Stimulated activated CD4-positive, alpha-beta T cell treated with anti-CD3 and anti-CD28 coated beads, Interleukin-4, amount 100 ng/mL, for 4 hours (primary cell): ENCODE measurements at places on chromosomes 13 and 19.

GRCh38 chr13:73338389-73338788 is 279.6 kb downstream of the KLF5 start:
- no peak for DNase-seq

DNA sequence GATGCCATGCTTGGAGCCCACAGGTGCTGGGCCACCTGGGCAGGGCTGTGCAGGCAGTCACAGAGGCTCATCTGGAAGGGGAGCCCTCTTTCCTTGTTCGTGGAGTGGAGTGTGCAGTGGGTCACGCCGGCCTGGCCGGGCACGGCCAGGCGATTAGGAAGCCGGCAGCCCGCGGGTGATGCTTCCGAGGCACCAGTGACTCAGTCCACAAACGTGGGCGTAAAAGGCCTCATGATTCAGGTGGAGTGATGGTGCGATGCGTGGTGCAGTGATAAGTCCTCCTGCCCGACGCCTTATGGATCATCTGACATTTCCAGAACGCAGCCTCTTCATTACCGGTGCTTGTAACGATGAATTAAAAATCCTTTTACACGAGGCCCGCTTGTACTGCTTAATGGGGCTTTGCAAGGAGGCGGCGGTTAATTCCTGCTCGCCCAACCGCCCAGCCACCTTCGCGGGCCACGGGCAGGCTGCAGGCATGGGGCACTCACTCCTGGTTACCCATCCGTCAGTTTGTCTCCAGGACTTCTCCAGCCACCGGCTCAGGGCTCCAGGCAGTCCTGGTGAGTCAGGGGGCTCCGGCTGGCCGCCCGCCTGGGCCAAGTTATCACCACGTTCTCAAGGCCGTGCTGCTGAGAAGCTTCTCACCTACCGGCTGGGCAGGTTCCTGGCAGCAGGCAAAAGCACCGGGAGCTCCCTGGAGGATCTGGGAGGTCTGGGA is 172.4 kb downstream of the KDM4B start:
- DNase-seq, result no peak

GRCh38 chr19:14775869-14776586 is 2.3 kb downstream of the ADGRE2 start:
- no peak for DNase-seq

- no peak for DNase-seq
Measured at GRCh38 chr13:43054803-43055802, 31.7 kb downstream of the DNAJC15 start.

DNA sequence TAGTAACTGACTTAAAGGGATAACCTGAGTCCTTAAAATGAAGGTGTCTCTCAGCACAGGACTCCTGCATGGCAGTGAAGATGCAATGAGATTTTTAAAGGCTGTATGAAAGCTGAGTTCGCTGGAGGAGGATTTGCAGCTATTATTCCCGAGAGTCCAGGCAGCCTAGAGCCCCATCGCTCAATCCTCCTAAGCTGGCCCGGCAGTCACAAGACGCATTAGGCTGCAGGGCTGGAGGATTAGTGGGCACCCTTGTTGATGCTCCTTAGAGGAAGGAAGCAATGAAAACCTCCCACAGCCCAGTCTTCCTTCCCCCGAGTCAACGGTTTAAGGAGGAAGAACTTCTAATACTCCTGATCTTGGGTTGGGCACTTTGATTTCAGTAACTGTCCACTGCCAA is 239.5 kb downstream of the EFNB2 start:
- DNase-seq, result no peak

GRCh38 chr19:54172471-54173358 is at the start of gene TMC4:
Gene TMC4, minus strand, starts transcription at chr19:54173160. Its CDS starts 43 bp downstream, at chr19:54173117.
- DNase-seq, result no peak

- no peak for DNase-seq
Measured at GRCh38 chr13:50459658-50460057, 383.8 kb downstream of the DLEU7 start.

DNA sequence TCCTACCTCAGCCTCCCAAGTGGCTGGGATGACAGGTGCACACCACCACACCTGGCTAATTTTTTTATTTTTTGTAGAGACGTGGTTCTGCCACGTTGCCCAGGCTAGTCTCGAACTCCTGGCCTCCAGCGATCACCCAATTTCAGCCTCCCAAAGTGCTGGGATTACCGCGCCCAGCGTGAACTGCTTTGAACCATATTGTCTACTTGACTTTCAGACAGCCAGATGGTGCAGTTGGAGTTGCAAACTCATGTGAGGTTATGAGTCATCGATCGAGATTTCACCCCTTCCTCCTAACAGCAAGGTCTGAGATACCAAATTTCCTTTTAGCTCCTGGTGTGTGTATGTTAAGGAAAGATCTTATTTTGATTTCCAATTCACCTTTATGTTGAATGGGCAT is 2.7 kb downstream of the SLC27A1 start:
- no peak for DNase-seq

DNA sequence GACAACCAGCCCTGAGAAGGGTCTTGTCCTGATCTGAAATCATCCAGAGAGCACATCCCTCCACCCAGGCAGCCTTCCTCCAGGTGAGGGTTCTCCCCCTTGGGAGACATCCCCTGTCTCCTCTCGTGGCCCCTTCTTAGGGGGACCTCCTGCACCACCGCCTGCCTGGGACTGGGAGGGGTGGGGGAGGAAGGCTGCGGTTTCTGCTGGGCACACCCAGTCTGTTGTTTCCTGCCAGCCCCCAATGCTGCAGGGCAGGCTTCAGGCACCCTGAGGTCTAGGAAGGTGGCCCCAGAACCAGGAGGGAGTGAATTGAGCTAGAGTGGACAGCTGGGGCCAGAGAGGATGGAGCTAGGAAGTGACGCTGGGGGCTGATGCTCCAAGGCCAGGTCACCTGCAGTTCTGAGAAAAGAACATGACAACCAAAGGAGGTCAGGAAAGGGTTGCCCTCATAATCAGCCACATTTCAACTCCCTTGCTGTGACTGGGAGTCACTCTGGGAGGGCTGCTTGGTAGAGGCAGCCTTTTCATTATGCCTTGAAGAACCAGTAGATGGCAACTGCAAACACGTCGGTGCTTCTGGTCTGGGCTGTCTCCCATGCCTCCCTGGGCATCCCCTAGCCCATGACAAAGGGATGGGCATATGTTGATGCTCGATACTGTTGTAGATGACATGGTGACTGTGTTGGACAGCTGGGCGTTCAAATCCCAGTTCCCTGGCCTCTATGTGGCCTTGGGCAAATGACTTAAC is 1.4 kb downstream of the ARHGEF18 start:
- peak; percentile 35 for DNase-seq

DNA sequence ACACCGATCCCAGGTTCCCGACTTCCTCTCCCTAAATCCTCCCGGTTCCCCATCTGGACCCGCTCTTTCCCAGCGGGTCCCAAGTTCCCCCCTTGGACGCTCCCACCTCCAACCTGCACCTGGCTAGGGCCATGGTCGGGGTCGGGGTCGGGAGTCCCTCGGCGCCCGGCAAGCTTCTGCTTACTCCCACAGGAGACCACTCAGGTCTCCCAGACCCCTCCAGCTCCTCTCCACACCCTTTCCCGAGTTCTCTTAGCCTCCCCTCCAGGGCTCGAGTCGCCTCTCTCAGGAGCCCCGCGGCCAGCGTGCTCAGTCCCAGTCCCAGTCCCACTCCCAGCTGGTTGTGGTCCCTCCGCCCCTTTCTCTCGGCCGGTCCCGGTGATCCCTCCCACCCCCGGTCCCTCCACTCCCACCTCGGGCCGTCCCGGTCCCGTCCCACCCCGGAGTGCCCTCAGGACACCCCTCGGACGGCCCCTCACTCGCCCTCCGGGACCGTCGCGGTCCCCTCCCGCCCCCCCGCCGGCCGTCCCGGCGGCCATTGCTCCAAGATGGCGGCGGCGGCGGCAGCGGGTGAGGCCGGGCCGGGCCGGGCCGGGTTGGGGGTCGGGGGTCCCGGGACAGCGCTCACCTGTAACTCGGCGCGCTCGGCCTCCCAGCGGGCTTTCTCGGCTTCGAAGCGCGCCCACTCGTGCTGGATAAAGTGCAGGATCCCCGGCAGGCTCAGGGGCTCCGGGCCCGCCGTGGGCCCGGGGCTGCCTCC is at the start of gene FKRP:
Gene FKRP, plus strand, starts transcription at position 537 of the 760 bp plus-strand sequence. CDS start 9,394 bp downstream, outside the sequence.
- peak; percentile 51 for DNase-seq

- peak; percentile 69 for DNase-seq
Measured at GRCh38 chr19:44447916-44448674, at the start of gene ZNF229. Gene ZNF229, minus strand, starts transcription at chr19:44448472. Its CDS starts 5,625 bp downstream, at chr19:44442847.

DNA sequence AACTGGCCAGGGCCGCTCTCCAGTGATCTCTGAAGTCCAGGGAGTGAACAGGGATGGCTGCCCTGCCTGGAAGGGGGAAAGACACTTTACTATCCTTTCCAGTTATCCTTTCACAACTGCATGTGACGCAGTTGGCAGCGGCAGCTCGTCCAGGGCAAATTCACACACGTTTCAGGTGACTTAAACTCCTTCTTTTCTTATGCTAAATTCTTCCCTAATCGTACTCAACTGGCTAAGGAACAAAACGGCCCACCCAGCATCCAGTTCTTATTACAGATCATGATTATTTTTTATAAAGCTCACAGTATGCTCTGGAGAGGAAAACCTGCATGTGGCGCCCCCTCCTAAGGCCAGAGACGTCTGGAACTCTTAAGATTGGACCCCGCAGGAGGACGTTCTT is 767.1 kb downstream of the UQCRFS1 start:
- DNase-seq, result no peak

DNA sequence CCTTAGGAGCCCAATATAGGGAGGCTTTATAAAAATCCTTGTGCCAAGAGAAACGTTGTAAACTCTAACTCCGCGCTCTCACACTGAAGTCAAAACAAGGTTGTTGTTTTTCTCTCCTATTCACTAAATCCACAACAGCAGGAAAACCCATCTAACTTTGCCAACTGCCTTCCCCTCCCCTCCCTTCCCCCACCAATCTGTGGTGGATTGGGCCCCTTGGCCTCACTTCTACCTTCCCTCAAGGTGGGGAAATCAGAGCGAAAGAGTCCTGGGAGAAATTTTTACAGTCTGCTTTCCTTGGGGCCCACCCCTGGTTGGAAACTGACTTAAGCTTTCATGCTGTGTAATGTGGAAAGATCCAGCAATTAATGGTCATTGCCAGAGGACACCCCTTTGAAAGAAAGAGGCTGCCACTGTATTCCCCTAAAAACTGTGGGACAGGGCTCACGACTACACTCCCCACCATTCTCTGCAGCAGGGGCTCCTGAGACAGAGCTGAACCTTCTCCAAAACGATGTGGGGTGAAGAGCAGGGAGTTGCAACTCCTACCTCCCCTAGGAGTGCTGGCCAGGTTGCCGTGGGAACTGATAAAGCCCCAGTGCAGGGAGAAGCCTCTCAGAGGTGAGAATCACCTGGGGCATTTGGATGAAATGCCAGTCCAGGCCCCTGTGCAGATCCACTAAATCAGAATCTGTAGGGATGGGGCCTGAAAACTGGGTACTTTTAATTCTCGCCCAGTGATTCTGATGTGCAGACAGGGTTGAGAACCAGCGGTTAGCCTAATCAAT is 1.1 kb downstream of the DHRS12 start:
- DNase-seq, result no peak

DNA sequence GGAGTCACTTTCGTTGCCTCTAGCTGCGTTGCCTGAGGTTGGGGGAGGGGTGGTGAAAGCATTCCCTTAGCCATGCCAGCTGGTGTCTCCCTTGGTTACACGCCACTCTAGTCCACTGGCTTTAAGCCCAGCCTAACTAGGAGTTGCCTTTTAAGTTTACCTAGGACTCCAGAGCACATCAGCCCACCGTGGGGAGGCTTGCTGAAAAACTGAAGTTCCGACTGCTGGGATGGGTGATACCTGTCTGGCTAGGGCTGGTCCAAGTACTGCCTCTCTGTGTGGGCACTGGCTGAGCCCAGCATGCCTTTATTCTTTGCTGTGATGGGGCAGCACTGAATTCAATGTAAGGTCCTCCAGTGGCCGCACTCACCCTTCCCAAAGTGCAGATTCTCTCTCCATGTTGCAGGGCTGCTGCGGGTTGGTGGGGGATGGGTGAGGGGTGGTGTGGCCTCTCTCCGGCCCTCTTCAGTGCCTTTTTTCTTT is 11.8 kb upstream of the CEACAM1 start:
- DNase-seq, result no peak

- DNase-seq, result no peak
Measured at GRCh38 chr19:7505288-7505681, 10.6 kb upstream of the ZNF358 start.

DNA sequence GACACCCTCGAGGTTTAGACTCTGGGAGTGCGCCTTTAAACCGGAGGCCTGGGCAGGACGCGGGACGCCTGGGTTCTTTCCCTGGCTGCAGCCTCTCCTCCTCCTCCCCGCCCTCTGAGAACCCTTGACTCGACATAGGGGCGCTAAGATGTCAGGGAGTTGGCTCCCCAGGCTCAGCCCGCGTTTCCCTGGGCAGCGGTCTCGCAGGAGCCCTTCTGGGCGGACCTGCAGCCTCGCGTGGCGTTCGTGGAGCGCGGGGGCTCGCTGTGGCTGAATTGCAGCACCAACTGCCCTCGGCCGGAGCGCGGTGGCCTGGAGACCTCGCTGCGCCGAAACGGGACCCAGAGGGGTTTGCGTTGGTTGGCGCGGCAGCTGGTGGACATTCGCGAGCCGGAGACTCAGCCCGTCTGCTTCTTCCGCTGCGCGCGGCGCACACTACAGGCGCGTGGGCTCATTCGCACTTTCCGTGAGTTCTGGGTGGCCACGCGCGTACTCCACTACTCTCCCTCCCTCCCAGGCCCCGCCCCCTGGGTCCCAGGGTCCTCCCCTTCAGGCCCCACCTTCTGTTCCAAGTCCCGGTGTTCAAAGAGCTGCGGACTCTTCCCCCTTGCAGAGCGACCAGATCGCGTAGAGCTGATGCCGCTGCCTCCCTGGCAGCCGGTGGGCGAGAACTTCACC is 1.3 kb downstream of the ICAM5 start:
- peak; percentile 53 for DNase-seq

DNA sequence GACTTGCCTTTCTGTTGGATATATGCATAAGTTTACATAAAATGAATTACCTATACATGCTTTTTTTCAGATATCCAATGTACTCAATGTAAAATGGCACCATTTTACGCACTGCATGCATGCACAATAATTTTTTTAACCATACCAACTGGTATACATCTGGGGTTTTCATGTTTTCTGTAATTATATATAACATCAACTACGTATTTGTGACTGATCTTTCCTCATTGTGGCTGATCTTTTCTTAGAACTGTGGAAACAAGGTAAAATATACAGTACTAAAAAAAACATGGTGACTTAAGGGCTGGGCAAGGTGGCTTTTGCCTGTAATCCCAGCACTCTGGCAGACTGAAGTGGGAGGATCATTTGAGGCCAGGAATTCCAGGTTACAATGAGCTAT is 18.5 kb downstream of the PSPC1 start:
- no peak for DNase-seq

DNA sequence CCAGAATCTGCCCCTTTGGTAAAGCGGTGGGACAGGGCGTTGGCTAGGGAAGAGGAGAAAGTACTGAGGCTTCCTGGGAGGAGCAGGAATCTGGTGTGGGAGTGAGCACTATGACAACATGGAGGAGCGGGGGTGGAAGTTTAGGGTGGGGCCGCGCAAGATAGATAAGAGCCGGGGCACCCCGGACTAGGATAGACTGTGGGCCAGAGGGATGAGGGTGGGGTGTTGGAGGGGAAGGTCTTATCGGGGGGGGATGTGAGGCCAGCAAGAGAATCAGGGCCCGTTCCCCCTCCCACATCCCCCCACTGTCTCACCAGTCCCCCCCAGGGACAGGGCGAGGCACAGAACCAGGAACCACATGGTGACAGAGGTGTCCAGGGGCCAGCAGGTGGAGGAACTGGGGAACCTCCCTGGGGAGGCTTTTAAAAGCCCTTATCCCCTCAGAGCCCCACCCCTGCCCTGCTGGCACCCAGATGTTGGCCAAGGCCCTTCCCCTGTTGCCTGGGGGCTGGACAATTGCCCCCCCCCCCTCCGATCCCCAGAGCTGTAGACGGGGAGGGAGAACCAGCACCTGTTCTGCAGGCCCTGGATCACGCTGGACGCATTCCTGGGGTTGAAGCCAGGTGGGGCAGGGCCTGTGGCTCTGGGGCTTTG is at the start of gene KLK1:
Gene KLK1, minus strand, starts transcription at position 399 of the 654 bp plus-strand sequence. Its CDS starts 39 bp downstream, at position 360.
- no peak for DNase-seq
